Uterus (tissue), 4 donors: ENCODE measurements at places on chromosomes 5 and 9. TPM values are rescaled to one million over a fixed set of nuclear protein-coding genes. Genes with fewer than 3 reads are reported as not detected.

The ARHGEF28 gene
- 22.5 TPM for total RNA-seq

The DNAI1 gene
- 0.95 TPM for total RNA-seq

- DNase-seq: peak; percentile 58
- no peaks in the 10 kb centered on the region for H3K36me3 ChIP-seq
- H3K27ac ChIP-seq: no peak overlapping the region
- H3K4me1 ChIP-seq: no peaks in the 10 kb centered on the region
- H3K27me3 ChIP-seq: no peaks in the 10 kb centered on the region
These were observed 177.0 kb downstream of the FGF18 start for GRCh38 chr5:171596391-171596878.

DNA sequence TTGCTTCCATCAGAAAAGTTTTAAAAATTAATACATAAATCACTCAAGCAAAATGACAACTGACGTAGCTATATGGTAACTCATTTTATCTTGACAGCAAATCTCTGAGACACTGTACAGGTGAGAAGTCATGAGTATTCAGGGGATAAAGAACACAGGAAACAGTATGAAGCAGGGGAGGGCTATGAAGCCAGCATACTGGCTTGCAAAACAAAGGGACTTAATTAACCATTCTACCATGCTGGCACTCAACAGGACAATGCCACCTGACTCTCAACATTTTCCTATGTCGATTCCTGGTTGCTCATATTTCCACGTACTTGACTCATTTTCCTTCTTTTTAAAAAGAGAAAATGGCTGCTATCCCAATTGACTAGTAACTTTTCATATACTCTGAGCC lies 151.4 kb upstream of the RETREG1 start:
- no peaks in the 10 kb centered on the region for H3K27me3 ChIP-seq
- no peak for DNase-seq
- H3K27ac ChIP-seq: no peak overlapping the region
- no peaks in the 10 kb centered on the region for H3K4me1 ChIP-seq
- no peak overlapping the region for H3K4me3 ChIP-seq

- H3K36me3 ChIP-seq: no peaks in the 10 kb centered on the region
- DNase-seq: no peak
- no peaks in the 10 kb centered on the region for H3K4me1 ChIP-seq
These were observed 211.6 kb downstream of the ERCC6L2 start for GRCh38 chr9:96086936-96087571.

DNA sequence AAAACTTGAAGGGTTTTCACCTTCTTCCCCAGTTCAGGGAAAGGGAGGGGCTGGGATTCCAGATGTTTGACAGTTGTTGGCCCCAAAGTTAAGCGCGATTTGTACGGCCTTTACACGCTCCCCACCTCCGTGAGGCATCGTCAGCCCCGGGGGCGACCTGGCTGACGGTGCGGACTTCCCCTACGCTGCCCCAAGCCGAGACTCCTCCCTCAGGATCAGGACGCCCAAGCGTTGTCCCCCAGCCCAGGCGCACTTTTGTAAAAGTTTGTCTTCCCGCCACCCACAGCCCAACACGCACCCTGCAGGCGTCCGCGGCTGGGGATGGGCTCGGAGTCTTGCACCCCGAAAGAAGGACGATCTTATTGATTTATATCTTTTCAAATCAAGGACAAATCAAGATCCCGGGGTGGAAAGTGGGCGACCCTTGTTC lies 713 bp downstream of the MOB3B start:
- H3K4me1 ChIP-seq: peaks cover 8% of the 10 kb centered on the region
- H3K36me3 ChIP-seq: no peaks in the 10 kb centered on the region
- peak overlapping the region; percentile 94 for H3K27ac ChIP-seq
- peak; percentile 68 for DNase-seq
- H3K4me3 ChIP-seq: peak overlapping the region; percentile 89
